Stimulated activated effector memory CD8-positive, alpha-beta T cell treated with anti-CD3 and anti-CD28 coated beads, Interleukin-12 subunit alpha, Interleukin-12 subunit beta, amount 100 ng/mL, for 72 hours (primary cell): ENCODE measurements at places on chromosomes 4 and X.

- no peak for DNase-seq
These were observed 67.6 kb upstream of the GPR101 start for GRCh38 chrX:137101273-137101990.

DNA sequence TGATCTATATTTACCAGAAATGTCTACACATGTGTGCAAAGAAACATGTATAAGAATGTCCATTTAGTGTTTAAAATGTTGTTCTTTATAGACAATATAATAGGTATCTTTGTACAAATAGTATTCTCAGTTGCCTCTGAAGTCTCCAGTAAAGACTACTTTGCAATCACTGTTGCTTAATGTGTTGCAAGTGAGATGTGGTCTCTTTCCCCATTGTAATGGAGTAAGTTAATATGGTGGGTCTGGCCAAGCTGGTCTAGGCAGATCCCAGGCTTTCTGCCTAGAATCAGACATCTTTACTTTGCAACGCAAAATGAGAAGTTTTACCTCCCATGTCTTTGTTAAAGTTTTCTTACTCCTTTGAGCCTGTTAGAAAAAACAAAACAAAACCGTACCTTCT, 144.8 kb downstream of the GABRA3 start:
- no peak for DNase-seq

DNA sequence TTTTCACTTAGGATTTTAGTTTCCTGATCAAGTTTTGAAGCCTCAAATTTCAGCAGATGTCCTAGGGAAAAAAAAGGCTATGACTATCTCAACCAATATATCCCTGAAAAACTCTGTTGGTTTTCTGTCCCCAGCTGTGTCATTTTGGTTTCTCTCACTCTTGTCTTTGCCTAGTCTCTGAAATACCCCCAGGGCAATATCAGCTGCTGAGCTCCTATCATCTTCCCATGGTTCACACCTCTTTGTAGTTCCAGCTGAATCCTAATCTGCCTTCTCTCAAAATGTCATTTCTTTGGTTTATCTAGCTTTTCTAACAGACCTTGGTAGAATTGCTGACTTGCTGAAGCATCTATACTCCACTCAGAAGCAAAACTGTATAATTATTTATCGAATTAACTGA, 2370.5 kb downstream of the ARAP2 start:
- no peak for DNase-seq

GRCh38 chr4:128601991-128602695, 207.4 kb upstream of the JADE1 start:
- DNase-seq, result no peak
